ENCODE measurements at places on chromosomes 13 and 19.

DNA sequence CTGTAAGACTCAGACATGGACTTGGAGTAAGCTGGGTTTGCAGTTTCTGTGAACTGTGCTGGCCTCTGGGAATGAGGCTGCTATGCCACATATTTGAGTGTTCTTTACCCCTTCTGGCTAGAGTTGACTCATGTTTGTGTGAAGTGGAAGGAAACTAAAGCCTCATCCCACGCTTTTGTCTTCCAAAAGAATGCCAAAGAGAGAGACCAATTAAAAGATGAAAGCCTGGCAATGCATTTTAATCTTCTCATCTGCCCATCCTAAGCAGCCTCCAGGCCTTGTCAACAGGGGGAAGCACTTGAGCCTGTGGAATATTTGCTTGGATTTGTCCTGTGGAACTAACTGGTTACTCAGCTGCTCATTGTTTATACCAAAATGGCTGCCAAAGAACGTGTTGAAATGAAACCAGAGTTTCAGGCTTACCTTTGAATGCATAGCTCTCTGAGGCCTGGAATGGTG lies 49.1 kb downstream of the LMO7 start:
- no peak for DNase-seq

GRCh38 chr13:47901441-47901840 lies 99.6 kb downstream of the SUCLA2 start:
- DNase-seq = no peak

- DNase-seq = no peak
Measured at GRCh38 chr19:38043649-38044144, 136.7 kb downstream of the SIPA1L3 start.

GRCh38 chr13:47129461-47129860 lies 232.6 kb upstream of the HTR2A start:
- no peak for DNase-seq

GRCh38 chr13:51325837-51326236 lies 13.7 kb upstream of the SERPINE3 start:
- DNase-seq = no peak

DNA sequence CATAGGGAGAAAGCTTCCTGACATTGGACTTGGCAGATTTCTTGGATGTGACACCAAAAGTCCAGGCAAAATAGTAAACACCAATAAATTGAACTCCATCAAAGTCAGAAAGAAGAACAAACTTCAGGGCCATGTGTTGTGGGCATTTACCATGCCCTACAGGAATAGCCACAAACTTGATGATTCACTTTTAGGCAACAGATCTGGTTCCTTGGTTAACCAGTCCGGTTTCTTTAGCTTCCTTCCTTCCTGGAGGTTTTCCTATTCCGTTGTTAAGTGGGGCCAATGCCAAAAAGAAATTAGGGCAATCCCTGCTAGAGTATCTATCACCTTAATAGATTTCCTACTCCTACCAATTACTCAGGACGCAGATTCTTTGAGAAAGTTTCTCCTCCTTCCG lies 25.2 kb downstream of the IGFL1 start:
- no peak for DNase-seq

DNA sequence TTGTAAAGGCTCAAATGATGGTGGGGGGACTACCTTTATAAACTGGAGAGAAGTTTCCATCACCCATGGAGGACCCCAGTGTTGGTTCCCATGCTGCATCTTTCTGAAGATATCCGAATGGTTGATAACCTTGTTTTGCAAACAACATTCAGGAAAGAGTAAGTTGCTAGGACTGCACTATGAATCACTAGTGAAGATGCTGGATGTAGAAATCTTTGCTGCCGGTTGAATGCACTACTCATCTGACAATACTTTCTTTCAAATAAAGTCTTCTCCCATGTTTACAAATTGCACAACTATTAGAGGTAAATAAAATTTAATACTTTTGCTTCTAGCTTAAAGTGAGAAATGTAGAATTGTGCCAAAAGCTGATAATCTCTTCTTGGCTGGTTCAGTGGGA lies 198.4 kb upstream of the SLITRK6 start:
- DNase-seq = no peak

DNA sequence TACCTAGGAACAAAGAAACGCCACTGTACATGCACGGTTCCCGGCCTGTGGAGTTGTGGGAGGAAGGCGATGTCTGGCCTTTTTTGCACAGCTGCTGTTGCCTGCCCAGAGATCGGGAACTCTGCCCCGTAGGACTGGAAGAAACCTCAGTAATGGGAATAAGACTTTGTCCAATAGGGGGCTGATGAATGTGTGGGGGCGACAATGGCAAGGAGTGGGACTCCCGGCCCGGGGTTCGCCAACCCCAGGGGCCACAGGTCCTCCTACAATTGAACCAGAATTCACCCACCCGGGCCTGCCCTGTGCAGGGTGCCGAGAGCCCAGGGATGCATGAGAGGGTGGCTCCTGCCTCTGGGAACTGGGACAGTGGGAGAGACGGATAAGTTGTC lies 2.0 kb upstream of the CEBPA start:
- DNase-seq = no peak

- DNase-seq = no peak
Measured at GRCh38 chr13:75353781-75354193, 128.2 kb downstream of the TBC1D4 start.

DNA sequence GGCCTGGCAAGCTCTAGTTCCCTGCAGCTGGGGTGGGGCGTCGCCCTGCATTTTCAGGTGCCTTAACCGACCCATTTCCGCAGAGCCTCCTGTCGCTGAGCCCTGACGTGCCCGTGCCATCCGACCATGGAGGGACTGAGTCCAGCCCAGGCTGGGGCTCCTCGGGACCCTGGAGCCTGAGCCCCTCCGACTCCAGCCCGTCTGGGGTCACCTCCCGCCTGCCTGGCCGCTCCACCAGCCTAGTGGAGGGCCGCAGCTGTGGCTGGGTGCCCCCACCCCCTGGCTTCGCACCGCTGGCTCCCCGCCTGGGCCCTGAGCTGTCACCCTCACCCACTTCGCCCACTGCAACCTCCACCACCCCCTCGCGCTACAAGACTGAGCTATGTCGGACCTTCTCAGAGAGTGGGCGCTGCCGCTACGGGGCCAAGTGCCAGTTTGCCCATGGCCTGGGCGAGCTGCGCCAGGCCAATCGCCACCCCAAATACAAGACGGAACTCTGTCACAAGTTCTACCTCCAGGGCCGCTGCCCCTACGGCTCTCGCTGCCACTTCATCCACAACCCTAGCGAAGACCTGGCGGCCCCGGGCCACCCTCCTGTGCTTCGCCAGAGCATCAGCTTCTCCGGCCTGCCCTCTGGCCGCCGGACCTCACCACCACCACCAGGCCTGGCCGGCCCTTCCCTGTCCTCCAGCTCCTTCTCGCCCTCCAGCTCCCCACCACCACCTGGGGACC lies 1.2 kb downstream of the ZFP36 start:
- DNase-seq = no peak

DNA sequence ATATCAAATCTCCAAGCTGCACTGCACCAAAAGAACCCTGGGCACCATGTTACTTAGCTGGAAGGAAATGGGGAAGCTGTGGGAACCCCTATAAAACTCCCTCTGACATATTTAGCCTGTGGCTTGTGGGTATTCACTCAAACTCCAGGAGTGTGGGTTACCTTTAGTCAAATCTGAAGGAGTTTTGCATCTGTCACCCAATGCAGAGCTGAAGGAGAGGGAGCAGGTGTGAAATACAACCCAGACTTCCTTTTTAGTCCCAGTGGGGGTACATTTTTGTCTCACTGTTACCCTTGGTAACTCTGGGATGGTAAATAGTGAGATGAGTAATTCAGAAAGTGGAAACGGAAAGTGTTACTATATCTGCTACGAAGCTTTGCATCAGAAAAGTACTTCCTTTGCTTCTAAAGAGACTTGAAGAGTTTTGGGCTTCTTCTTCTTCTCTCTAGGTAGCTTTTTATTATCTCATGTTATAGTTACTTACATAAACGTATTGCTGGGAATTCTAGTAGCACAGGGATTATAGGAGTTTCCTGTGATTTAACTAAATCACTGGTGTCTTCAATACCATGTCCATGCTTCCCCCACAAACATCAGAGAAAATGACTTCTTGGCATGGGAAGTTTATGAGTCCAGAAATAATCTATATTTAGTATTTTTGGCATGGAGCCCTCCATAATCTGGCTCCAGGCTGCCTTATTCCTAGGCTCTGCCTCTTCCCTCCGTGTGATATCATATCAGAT lies 105.9 kb downstream of the AKAP11 start:
- DNase-seq = no peak

DNA sequence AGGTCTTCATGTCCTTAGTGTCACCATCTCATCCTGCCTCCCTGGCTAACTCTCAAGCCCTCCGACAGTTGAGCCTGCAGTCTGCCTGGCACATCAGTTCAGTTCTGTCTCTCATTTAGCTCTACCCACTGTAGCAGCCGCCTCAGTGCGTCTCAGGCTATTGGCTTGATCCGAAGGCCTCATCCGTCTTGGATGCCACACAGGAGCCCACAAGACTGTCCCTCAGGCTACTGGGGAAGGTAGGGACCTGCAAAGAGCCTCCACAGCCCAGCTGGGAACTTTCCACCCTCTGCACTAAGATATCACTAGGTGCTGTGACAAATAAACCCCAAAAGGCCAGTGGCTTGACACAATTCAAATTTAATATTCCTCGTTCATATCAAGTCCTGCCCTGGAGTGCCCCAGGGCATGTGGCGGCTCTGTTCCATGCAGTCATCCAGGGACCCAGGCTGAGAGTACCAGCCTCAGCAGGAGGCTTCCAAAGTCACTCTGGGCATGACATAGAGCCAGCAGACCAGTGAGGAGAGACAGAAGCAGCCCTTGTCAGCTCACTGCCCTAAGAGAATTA lies 5.7 kb downstream of the VSTM2B start:
- DNase-seq = no peak

GRCh38 chr13:94696171-94696570 lies 16.2 kb downstream of the SOX21 start:
- no peak for DNase-seq

DNA sequence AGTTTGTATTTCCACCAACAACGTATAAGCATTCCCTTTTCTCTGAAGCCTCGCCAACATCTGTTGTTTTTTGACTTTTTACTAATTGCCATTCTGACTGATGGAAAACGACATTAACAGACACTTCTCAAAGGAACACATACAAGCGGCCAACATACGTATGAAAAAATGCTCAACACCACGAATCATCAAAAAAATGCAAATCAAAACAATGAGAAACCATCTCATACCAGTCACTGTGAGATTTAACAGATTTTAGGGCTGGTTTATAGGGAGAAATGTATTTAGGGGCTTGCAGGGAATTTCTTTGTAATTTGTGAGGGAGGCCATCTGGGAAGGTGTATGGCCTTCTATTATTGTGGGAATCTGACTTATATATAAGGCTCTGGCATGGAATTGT lies 2.8 kb upstream of the DZIP1 start:
- DNase-seq = no peak

DNA sequence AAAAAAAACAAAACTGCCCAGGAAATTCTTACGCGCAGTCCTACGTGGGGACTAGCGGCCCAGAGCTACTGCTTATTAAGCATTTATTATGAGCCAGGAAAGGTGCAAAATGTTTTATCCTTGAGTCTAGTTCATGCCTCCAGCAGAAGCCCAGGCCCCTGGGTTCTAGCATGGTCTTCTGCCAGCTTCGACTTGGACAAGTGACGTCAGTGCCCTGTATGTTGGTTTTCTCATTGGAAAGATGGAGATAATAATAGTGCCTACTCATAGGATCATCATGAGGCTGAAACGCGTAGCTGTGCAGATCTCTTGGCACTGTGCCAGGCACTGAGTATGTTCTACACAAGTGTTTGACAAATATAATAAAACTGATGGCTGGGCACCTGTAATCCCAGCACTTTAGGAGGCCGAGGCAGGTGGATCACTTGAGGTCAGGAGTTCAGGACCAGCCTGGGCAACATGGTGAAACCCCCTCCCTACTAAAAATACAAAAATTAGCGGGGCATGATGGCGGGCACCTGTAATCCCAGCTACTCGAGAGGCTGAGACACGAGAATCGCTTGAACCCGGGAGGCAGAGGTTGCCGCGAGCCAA lies 12.4 kb upstream of the SULT2B1 start:
- no peak for DNase-seq

GRCh38 chr19:23401086-23401610 lies 5.9 kb upstream of the ZNF91 start:
- DNase-seq = no peak

- no peak for DNase-seq
Measured at GRCh38 chr19:27720155-27720554, 1492.8 kb downstream of the UQCRFS1 start.

- no peak for DNase-seq
Measured at GRCh38 chr13:52165411-52165810, 6.0 kb upstream of the NEK3 start.

DNA sequence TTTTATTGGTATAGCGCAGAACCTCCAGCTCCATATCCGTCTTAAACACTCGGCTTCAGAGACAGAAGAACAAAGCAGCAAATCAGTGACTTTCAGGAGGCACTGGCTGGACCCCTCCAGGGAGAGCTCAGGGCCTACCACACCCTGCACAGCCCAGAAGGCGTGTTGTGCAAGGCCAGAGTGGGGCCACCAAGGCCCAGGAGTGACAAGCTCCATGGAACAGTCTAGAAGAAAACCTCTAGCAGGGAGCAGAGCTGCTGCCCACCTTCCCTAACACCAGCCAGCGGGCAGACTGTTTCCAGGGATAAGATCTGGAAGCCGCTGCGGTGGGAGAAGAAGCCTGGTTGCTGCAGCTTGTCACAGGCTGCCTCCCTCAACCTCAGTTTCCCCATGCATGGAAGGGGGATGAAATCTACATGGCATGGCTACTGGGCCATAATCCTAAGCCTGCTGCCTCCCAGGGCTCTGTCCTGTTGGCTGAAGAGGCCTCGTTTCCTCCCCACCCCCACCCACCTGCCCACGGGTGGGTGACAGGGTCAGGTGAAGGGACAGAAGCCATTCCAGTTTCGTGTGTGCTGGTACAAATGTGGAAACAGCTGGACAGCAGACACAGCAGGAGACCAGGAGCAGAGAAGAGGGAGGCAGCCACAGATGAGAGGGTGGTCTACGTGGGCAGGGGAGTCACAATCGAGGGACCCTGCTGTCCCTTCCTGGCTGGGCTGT lies 57.4 kb downstream of the PEPD start:
- DNase-seq = no peak

DNA sequence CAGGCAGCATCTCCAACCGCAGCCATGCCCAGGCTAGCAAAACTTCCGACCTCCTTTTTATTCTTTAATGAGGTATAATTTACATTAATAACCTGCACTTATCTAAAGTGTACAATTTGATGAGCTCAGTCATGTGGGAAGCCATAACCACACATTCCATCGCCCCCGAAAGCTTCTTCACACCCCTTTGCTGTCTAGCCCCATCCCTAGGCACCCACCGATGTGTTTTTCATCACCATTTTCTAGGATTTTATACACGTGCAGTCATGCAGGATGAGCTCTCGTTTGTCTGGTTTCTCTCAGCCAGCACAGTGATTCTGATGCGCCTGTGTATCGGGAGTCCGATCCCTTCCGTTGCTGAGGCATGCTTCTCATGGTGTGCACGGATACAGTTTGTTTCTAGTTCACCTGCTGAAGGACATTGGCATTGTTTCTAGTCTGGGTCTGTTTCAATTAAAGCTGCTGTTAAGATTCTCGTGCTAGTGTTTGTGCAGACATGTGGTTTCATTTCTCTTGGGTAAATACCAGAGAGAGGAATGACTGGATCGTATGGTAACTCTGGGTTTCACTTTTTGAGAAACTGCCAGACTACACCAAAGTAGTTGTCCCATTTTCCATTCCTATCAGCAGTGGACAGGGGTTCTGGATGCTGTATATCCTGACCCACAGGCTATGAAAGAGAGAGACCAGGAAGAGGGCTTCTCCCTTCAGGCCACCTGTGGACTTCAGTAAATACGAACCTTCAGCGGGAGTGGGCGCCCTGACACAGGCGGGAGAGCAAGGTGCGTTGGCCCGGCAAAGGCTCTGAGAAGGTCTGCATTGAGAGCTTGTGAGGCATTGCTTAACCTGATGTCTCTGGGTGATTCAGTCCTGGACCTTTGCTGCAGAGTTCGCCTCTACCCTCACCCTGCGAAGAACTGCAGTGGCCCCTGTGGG lies 4.9 kb downstream of the AP1M1 start:
- no peak for DNase-seq

Data from cerebellar nuclear complex (tissue), 1 donor.